ENCODE measurements at places on chromosomes 1 and 21.

DNA sequence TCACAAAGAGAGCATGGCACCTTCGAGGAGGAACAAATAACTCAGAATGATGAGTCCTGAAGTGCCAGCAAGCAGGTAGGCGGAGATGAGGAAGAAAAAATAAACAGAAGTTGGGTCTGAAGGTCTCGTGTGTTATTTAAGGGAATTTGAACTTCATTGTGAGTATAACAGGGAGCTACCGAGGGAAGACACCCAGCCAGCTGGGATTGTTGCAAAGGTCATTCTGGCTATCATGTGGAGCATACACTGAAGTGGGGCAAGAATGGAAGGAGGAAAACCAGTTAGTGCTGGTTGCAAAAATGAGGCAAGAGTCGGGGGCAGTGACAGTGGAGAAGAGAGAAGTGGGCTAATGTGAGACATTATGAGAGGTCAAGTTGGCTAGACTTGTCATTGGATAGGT is 53.6 kb upstream of the RAP1A start:
- DNase-seq = no peak

GRCh38 chr1:59445040-59445439 is 148.1 kb downstream of the FGGY start:
- no peak for DNase-seq

DNA sequence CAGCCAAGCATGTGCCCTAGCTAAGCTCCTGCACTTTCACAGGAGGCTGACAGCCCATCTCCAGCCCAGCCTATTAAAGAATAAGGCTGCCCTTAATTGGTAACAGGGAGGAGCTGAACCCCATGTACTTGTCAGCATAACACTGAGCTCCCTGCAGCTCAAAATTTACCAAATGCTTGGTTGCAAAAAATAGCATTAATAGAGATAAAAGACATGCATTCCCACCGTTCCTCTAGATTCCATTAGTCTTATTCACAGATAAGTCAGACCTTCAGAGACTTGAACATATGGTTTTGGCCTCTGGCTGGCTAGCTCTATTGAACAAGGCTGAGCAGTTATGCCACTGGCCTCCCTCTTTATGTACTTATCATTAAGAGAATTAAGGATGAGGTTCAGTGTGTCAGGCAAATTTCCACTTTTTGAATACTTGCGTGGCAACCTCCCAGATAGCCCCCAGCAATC is 29.2 kb downstream of the OLFML3 start:
- no peak for DNase-seq

DNA sequence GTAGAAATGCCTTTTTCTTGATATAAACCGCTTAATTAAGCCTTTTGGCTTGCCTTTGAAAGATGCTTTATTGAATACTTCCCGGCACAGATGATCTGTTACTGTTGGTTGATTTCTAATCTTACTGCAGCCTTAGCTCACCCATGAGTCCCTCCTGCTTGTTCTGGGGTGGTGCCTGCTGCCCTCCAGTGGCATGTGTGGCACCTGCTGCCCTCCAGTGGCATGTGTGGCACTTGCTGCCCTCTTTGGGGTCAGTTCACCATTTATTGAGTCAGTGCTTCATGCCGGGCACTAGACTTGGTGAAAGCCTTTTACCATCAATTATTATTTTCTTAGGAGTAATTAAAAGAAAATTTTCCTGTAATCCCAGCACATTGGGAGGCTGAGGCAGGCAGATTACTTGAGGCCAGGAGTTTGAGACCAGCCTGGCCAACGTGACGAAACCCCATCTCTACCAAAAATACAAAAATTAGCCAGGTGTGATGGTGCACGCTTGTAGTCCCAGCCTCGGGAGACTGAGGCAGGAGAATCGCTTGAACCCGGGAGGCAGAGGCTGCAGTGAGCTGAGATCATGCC is 54.3 kb downstream of the ADARB1 start:
- peak; percentile 47 for DNase-seq
